Stimulated activated CD8-positive, alpha-beta memory T cell treated with anti-CD3 and anti-CD28 coated beads, Interleukin-7, amount 100 ng/mL, for 1 hour (primary cell): ENCODE measurements at places on chromosomes 7 and 10.

- no peak for DNase-seq
These were observed 24.6 kb downstream of the CACNB2 start for GRCh38 chr10:18164748-18165361.

GRCh38 chr7:132919771-132920170, 162.1 kb downstream of the CHCHD3 start:
- no peak for DNase-seq

- no peak for DNase-seq
These were observed 72.4 kb upstream of the MKLN1 start for GRCh38 chr7:131255242-131255641.

- DNase-seq, result no peak
These were observed 124.5 kb downstream of the SLC16A9 start for GRCh38 chr10:59585046-59585700.

DNA sequence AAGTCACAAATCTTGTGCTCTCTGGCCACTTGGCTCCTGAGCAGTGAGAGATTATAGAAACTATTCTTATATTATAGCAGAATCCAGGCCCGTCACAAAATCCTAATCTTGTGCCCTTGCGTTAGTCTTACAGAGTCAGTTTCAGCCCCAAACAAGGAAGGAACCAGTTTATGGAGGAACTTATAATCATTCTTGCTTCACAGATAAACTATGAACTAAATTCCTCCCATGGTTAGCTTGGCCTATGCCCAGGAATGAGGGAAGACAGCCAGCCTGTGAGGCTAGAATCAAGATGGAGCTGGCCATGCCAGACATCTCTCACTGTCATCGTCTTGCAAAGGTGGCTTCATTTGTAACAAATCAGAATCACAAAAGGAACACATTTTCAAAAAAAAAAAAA, 199.7 kb upstream of the PITRM1 start:
- no peak for DNase-seq

DNA sequence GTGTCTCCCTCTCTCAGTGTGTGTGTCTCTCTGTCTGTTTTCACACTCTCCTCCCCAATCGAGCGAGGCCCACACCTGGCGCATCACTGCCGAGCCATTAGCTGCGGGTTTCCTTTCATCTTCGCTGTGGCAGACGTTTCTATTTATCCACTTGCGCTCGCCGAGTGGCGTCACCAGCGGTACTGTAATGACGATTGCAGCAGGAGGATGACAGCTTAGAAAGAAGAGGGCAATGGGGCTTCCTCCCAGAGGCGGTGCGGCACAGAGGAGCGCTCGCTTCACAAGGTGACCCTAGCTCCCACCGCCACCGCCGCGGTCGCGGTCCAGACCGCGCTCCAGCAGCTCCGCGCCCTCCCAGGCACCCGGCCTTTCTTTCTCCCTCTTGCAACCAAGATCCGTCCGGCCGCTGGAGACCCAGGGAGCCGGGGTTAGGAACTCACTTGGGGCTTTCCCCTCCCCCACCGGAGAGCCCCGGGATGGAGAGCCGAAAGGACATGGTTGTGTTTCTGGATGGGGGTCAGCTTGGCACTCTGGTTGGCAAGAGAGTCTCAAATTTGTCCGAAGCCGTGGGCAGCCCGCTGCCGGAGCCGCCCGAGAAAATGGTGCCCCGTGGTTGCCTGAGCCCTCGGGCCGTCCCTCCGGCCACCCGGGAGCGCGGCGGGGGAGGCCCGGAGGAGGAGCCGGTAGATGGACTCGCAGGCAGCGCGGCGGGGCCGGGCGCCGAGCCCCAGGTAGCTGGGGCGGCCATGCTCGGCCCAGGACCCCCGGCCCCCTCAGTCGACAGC, at the start of gene EVX1:
EVX1 (plus strand) TSS at position 248 of the 785 bp plus-strand sequence; CDS start at position 477, 229 bp downstream.
- DNase-seq, result no peak

DNA sequence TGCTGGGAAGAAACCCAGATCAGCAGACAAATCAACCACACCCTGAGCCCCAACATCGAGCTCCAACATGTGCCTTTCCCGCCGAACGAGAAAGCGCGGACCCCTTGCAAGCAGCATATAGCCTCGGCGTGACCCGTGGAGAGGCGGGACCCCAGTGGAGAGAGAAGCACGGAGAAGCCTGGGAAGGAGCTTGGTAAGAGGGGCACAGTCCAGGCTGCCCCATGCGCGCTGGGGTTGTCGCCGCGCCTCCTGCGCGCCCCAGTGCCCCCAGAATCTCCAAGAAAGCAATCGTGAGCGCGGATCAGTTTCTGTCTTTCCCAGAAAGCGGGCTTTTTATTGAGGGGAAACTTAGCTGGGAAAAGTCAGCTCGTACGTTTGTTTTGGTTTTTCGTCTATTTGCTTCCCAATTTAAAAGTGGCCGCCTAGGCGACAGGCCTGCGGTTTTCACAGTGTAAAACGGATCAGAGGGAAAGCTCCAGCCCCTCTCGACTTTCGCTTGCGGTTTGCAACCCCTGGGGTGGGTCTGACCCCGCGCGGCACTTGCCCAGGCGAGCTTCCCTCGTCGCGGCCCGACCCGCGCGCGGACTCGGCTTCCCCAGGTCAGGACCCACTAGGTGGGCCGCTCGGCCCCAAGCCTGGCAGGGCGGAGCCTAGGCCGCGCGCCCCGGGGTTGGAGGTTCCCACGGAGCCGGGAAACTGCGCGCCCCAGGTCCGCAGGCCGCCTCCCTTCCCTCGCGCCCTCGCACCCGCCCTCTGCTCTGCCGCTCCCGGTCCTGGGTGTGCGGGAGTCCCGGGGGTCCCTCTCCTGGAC, 31.1 kb downstream of the SKIDA1 start:
- DNase-seq, result no peak

DNA sequence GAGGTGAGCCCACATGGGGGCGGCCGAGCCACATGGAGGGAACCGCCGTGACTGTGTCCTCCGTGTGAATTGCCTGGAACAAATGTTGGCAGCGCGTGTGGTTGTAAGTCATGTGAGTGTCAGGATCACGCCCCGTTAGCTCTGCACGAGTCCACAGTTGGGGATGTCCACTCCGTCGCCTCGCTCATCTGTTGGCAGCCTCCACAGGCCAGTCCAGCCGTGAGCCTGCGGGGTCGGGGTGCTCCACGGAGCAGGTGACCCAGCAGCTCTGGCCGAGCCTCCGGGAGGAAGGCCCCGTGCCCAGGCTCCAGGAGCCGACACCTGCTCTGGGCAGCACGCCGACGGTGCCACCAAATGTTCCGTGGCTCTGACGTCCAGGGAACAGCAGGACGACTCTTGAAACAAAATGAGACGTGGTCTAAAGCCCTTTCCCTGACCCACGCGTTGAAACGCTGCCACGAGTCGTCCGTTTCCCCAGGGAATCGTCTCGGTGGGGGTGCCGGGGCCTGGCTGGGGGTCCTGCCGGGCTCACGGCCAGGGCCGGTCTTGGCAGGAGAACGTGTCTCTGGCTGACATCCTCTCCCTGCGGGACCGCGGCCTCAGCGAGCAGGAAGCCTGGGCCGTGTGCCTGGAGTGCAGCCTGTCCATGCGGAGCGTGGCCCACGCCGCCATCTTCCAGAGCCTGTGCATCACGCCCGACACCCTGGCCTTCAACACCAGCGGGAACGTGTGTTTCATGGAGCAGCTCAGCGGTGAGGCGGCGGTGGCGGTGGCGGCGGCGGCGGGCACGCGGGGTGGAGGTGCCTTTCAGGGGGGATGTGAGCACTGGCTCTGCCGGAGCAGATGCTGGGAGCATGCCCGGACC, 7.0 kb downstream of the KNDC1 start:
- DNase-seq, result no peak

DNA sequence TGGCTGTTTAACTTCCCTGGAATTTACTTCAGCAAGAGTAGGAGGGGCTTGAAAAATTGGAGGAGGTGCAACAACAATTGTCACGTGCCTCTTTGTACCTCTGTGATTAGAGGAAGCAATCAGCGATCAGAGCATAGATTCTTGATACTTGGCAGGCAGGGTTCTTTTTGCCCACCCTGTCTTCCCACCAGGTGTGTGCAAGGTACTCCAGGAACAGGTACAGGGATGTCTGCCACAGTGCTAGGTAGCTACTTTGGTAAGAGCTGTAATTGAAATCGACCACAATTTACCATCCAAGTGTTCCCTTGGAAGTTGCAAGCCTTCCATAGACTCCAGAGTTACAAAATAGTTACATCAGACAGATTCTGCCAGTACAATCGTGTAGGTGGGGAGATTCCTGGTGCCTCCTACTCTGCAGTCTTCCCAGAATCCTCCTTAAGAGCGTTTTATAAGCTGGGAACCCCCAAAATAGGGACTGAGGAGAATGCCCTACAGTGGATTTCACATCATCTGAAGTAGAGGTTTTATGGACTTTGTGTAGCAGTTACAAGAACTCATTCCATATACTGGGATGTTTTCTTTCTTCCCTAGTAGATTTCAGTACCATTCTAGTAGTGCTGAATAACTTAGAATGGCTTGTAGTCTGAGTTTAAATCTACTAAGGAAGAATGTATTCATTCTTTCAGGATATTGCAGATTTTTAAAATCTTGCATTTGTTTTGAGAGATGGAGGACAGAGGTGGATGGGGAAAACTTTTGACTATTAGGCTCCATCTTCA, 101.9 kb downstream of the EXOC4 start:
- DNase-seq, result no peak

- DNase-seq, result no peak
These were observed 570.4 kb downstream of the TCERG1L start for GRCh38 chr10:130740915-130741750.

DNA sequence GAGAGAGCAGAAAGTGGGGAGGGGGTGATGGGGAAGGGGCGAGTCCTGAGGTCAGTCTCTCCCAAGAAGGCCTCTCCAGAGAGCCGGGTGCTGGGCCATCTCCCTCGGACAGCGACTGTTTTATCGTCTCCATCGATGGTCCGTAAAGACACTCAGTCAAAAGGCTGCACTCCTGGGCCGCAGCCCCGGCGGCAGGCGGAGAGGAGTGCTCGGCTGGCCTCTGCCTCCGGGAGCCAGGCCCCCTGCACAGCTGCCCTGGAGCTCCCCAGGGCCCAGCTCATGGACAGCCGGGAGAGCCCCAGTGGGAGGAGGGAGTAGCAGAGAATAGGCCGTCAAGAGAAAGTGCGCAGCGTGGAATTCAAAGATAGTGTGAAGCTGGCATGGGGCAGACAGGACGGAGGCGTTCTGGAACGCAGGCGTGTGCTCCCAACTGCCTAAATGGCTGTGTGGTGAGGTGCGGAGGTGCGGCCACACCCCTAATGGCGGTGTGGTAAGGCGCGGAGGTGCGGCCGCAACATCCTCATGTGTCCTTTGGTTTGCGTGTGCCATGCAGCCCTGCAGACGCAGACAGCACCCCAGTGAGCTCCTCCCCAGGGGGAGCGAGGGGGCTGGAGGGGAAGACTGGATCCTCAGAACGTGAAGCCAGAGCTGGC, 477.5 kb upstream of the FOXK1 start:
- DNase-seq, result peak; percentile 2

DNA sequence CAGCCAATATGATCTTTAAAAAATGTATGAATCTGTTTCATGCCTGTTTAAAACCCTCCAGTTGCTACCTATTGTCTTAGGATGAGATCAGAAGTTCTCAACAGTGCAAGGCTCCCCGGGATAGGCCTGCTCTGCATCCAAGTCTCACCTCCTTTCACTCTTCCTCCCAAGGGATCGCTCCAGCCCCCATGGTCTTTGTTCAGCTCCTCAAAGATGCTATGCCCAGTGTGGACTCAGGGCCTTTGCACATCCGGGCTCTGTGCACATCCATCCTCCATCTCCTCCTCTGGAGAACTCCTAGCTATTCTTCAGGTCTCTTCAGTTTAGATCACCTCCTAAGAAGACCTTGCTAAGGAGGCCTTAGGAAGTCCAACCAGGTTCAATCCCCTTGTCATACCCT, 82.7 kb upstream of the LEP start:
- DNase-seq, result no peak

- no peak for DNase-seq
These were observed 179.8 kb downstream of the WNT2 start for GRCh38 chr7:117143066-117143465.

GRCh38 chr7:7746458-7746857, 28.1 kb upstream of the RPA3 start:
- DNase-seq, result no peak

DNA sequence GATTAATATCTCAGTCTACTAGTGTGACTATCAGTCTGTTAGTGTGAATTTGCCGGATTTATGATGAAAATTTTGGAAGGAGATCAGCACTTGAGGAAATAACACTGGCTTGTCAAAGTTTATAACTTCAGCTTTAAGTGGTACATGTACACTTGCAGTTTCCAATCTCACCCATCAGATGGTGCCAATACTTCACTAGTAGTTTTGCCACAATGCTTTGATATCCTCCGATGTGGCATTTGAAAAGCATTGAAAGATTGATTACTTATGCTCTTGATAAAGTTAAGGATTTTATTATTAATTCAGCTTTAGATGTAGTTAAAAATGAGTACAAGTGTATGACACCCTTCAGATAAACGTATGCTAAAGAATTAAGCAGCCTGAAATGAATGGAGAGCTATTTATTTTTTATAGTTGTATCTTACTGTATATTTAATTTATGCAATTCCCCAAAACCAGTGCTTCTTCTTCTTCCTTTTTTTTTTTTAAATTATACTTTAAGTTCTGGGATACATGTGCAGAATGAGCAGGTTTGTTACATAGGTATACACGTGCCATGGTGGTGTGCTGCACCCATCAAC, 98.2 kb downstream of the ANLN start:
- DNase-seq, result no peak

DNA sequence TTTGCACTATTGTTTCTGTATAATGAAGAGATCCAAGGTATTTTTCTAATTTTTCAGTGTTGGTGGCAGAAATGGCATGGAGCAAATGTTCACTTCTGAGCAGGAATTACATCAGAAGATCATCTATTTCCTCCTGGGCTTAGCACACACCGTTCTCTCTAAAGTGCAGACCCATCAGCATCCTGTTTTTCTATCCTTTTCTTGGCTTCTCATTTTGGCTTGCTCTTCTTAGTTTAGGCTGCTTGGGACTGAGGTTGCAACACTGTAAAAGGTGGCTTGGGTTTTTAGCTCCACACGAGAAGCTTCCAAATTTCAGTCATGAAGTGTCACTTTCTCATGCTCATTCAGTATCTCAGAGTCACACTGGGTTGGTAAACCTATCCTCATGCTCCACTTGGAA, 79.9 kb upstream of the SMIM30 start:
- DNase-seq, result no peak

DNA sequence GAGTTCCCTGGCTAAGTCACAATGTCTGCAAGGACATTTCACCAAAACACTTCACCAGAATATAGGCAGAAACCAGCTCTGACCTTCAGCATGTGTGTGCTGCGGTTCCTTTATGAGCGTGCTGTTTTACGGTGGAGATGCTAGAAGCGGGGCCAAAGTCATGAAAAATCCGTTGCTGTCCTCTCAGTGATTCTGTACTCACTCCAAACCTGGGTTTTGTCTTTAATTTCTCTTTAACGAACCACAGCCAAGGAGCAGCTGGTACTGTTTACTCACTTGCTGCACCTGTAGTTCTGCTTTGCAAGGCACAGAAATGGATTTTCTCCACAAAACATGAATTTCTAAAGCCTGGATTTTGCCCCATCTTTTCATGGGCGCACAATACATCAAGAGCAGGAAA, 639.9 kb downstream of the PHTF2 start:
- no peak for DNase-seq
